ENCODE measurements at places on chromosomes 11 and 22.

GRCh38 chr22:27105142-27106025, 448.0 kb downstream of the MIAT start:
- DNase-seq, result peak; percentile 88

DNA sequence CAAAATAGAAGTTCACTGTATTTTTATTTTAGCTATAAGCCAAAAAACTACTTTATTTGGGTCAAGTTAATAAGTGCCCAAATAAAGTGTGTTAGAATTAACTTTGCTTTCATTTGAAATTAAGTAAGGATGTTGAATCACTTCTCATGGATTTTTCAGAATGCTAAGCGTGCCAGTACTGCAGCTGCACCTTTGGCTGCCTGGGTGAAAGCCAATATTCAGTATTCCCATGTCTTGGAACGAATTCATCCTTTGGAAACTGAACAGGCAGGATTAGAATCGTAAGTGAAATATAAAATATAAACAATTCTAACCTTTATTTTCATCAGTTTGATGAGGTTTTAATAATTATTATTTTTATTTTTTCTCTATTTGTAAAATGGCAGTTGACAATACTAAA, 113.6 kb downstream of the DYNC2H1 start:
- peak; percentile 11 for DNase-seq

GRCh38 chr11:134866215-134866614, 454.2 kb upstream of the B3GAT1 start:
- DNase-seq, result no peak

DNA sequence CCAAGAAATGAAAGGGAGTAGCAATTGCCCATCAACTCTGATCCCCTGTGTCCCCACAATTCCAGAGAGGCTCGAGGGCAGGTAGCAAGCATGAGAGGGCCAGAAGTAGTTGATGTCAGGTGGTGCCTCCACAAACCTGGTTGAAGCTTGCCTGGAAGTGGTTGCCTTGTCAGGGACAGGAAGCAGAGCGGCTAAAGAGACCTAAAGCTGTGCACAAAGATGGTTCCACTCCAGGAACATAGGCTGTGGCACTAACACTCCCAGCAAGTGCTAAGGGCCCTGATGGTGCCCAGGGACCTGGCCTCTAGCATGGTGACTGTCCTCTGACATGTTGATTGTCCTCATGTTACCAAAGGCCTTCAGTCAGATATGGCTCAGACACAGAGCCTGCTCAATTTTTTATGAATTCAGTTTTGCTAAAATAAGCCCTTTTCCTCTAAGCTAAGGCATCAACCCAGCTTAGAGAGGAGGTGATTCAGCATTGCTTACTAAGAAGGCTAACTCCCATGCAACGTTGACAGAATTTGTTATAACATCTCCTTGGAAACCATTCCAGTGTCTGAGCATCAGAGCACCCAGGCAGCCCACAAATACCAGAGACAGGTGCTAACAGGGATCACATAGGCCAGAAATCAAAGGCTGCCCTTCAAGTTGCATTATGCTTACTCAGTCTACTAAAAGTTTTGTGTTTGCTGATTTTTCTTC, 196.3 kb upstream of the ARHGAP20 start:
- peak; percentile 77 for DNase-seq

GRCh38 chr22:44689173-44689572, 12.8 kb upstream of the PRR5 start:
- DNase-seq, result no peak

- DNase-seq, result no peak
These were observed 134.4 kb downstream of the CSNK2A3 start for GRCh38 chr11:11218629-11218986.

DNA sequence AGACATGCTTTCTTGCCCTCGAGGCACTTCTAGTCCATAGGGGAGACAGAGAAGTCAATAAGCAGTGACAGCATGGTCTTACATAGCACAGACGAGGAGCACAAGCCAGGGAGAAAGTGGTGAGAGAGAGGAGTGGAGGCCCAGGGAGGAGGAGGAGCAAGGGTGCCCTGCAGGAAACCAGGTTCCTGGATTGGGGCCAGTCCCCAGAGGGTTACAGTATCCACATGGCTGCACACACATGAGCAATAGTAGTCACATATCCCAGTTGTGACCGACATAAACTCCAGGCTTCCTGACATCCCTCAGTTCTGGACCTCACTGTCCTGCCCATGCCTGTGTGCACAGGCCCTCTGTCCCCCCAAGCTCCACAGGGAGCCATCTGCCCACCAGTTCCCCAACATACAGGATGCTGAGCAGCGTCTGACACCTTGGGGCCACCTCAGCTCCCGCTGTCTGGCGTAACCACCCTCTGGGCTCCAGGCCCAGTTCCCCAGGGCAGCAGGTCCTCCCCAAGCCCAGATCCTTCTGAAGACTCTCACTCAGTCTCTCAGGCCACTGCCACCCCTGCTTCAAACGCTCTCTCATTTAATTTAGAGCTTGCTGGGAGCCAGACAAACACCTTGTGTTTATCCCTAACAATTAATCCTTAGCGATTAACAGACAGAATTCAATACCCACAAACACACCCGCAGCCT, 53.7 kb downstream of the DSCAML1 start:
- DNase-seq, result no peak

- no peak for DNase-seq
These were observed 3.3 kb downstream of the TCN2 start for GRCh38 chr22:30610299-30610698.

DNA sequence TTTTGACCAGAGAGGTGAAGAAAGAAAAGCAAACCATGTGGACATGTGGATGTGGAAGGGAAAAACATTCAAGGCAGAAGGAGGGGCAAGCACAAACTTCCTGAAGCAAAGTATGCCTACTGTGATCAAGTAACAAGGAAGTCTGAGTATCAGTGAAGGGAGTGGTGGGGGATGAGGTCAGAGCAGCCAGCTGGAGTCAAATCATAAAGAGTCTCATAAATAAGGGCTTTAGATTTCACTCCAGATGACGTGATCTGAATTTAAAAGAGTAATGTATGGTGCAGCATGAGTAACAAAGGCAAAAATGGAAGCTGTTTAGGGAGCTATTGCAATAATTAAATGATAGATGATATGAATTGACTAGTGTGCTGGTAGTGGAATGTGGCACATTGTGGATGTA, 665.4 kb upstream of the CCDC90B start:
- peak; percentile 15 for DNase-seq

DNA sequence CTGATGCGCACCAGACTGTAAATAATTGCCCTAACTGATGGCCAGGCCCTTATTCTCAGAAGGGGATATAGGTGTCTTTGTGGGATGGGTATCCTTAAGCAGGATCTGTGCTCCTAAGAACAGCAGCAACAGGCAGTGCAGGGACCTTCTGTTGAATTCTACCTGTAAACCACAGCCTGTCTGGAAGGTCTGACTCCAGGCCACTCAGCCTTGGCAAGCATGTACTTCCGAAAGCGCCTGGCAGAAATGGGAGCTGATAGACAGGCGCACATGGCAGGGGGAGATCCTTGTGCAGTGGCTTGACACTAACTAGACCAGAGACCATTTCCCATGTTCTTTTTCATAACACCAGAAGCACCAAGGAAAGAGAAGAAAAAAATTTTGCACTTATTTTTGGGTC, 59.0 kb downstream of the C22orf31 start:
- DNase-seq, result no peak

- DNase-seq, result no peak
These were observed 12.8 kb upstream of the MUC15 start for GRCh38 chr11:26584818-26585217.

DNA sequence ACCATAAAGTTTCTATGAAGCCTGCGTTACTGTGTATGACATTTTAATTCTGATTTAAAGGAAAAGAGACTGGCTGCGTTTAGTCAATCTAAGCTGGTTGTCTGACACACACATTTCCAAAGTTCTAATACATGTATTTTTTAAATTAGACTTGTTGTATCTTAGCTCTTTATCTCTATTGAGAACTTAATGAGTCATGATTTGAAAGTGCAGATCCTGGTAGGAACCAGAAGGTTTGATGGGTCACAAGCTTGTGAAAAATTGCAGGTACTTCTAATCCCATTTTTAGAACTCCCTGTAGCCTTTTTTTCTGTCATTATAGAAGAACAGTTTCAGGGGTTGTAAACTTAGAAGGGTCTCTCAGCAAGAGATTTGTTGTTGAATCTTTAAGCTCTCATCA, 210.3 kb downstream of the DDX10 start:
- DNase-seq, result no peak

- DNase-seq, result no peak
These were observed 36.6 kb upstream of the NNMT start for GRCh38 chr11:114259551-114259983.

GRCh38 chr11:72439455-72439854, 5.1 kb upstream of the CLPB start:
- peak; percentile 54 for DNase-seq

DNA sequence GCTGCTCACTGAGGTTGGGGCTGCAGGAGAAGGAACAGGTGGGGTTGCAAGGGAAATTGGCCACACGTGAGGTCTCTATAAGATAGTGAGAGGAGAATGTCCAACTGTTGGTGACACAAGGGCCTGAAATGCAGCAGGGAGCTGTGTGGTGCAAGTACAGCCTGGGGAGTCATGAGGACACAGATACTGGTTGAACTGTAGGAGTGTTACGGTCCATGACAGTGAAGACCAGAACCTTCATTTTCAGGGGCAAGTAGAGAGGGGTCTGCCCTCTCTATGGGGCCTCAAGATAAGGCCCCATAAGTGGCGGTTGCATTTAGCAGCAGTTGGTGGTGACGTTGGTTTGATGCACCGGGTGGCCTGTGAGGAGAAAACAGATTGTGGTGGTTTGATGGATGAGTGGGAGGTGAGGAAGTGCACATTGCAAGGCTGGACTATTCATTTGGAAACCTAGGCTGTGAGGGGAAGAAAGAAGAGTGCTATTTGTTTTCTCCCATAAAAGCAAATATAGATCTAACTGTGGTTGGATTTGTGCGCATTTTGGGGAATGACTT, 39.4 kb downstream of the MICAL2 start:
- DNase-seq, result no peak

DNA sequence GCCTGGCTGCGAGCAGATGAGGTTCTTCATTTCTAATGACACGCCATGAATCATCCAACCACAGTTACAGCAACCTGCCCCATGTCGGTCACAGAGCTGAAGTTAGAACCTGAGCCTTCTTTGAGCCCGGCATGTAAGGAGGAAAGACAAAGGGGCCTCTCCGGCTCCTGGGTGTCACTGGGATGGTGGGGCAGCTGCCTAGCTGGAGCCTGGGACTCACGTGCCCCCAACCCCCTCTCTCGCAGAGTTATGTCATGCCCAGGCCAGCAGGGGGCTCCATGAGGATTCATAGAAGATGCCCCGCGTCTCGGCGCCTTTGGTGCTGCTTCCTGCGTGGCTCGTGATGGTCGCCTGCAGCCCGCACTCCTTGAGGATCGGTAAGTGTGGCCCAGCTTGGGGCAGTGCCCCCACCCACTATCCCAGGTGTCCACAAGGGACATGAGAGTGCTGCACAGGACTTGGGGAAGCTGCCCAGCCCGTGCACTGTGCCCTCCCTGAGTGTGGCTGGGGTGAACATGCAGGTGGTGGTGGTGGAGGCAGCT, 148.5 kb downstream of the GRIK4 start:
- DNase-seq, result peak; percentile 15

GRCh38 chr11:76170468-76170867, 35.8 kb downstream of the WNT11 start:
- DNase-seq, result no peak

DNA sequence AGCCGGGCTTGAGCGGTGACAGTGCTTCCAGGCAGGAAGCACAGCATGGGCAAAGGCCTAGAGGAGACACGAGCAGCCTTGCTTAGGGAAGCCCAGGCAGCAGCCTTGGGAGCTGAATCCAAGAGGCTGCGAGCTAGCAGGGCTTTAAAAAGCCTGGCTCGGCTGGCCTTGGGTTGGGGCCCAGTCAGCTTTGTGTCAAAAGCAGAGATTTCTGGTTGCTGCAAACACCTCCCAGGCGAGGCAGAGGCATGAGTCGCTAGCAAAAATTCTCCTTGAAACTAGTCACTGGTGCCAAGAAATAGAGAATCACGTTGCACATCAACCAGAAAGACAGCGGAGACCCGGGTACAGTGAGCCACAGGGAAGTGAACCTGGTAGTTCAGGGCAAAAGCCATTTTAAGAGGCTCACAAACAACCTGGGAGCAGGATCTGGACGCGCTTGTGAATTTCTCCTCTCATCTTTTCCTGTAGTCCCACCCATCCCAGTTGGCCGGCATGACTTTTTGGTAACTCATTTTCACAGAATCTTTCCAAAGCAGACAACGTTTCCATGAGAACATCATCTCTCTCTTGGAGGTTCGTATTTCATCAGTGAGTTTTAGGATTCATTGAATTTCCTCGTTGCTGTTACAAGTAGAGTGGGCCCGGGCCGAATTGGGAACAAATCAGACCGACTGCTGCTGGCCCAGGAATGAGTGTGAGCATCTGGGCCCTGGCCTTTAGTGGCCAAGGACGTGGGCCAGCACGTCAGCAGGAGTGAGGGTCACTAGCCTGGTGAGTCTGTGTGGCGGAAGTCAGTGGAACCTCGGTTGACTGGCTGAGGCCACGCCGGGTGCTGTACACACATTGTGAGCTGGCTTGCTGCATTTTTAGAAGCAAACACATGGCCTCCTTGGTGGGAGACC, 16.4 kb upstream of the FGF4 start:
- DNase-seq, result peak; percentile 90

DNA sequence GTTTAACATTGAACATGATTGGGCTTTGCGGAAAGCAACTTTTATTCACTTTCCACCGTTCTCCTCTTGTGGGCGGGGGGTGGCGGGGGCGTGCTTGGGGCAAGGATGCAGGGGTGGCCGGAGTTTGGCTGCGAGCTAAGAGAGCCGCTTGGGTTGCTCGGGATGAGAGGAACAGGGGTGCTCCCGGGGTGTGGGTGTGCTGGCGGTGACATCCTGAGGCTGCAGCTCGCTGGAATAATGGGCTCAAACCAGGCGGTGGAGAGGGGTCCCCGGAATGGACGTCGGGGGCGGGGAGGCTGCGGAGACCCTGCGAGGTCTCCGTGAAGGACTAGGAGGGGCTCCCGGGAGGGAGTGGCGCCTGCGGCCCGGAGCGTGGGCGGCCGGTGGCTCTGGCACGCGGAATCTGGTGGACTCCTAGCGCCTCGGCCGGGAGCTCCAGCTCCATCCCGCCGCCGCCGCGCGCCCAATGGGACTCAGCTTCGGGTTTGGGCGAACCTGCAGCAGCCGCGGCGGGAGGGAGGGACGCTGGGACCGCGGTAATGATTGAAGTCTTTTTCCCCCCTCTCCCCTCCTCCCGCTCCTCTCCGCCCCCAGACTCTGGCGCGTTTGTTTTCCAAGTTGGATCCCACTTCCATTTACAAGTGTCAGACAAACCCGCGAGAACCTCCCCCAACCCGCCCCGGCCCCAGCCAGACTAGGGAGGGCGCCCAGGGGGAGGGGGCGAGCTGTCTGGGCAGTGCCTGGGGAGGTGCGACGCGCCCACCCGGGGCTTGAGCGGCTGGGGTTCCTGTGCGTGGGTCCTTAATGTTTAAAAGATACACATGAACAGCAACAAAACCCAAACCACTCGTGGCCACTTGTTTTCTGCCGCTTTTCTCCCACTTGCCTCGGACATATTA, 2.0 kb downstream of the FAT3 start:
- DNase-seq, result no peak

DNA sequence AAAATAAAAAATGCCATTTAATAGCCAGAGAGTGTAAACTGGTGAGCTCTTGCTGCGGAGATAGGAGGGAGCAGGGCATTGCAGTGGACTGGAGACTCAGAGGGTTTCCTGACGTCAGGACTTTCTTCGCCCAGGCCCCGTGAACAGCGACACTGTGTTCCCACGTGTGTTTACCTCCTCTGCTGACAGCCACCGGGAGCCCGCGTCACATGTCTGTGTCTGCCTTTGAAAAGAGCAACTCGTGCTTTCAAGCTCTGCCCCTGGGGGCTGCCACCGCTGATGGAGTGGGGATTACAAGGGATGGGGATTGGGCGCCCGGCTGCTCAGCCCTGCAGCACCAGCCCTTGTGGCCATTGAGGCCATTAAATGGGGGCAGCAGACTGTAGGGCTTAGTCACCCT, 3.3 kb downstream of the TANGO2 start:
- no peak for DNase-seq
